NCI-H526 (cell line): ENCODE measurements at places on chromosomes 11 and 22.

- no peak for DNase-seq
Observed at GRCh38 chr22:28146401-28147314, 227.6 kb upstream of the PITPNB start.

DNA sequence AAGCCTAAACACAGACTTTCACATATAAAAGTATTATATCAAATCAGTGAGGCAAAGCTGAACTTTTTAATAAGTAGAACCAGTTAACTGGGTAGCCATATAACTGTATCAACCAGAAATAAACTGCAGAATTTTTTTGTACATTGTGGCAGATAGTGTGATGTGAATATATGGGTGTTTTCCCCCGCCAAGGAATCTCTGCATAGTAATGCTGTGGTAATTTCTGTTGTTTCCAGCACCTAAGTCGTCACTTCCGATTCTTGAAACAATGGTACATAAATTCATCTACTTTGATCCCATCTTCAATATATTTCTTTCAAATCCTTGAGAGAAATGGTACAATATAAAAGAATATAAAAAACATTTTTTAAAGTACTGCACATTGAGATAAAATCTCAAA is 39.6 kb downstream of the NARS2 start:
- no peak for DNase-seq

DNA sequence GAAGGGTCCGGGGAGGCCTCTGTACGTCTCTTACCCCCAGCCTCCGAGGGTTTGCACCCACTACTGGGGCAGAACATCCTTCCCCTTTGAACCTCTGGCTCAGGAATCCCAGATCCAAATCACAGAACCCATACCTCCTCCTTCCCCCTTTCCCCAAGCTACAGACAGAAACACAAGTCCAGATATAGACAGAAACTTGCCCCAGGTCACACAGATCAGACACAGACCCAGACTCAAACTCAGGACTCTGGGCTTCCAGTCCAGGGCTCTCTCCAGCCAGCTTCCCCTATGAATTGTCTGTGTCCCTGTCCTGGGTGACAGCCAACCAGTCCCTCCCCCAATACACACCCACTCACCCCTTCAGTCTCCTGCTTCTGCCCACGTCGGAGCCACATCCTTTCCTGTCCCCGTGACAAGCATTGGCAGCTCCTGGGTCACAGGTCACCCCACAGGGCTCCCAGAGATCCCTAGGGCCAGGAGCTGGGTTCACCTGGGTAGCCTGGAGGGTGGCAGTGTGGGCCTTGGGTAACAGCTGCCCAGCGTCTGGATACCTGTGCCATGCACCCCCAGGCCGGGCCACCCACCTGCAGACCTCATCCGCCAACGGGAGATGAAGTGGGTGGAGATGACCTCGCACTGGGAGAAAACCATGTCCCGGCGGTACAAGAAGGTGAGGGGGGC is 772 bp downstream of the TBC1D10C start:
- no peak for DNase-seq

DNA sequence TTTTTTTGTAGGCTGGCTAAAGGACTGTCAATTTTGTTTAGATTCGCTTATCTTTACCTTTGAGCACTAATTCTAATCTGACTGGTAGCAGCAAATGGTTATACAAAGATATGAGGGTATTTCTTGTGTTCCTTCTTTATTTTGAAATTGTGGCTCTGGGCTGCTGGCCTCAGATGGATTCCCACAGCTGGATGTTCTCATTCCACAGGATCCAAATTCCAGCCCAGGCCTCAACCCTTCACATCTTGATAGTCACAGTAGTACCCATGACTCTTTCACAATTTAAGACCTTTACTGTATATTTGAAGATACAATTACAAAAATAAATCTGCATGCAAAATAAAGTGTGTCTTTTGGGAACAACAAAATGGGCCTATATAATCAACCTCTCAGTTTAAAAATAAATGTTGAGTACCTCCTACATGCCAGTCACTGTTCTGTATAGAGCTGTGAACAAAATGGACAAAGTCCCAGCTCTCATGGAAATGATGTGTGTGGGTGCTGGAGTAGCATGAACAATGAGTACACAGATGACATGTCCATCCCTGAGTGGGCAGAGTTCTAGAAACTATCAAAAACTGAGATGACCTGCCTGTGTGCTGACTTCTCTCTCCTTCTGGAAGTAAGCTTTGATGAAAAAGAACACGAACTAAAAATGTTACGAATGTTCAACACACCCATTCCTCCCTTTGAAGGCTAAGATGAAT is 51.7 kb upstream of the FBXO3 start:
- DNase-seq = no peak

DNA sequence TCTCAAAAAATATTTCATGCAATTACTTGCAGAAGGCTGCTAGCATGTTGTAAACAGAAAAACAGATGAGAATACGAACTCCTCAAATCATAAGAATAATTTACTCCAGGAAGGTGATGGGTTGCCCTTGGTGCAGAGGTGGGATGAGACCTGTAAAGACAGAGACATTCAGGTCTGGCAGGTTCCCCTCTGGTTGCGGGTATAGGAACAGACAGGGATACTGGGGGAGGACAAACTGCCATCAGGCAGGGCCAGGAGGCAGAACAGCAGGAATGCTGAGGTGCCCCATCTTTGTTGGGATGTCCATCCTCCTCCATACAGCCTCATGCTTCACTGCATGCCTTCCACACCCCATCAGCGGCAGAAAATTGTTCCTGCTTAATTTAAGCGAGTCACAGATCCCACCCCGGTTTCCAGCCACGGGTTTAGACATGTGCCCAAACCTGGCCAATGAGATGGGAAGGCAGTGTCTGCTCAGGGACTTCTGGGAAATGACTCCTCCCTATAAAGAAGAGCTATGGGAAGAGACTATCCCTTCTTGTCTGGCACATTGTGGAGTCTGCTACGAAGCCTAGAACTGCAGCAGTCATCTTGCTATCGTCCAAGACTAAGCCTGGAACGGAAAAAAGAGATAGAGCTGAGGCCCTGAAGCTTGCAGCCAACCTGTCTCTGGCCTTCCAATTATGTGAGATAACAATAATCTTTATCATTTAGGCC is 23.1 kb upstream of the IRAG1 start:
- DNase-seq = no peak
